ENCODE measurements at places on chromosomes 7 and 10. TPM values are rescaled to one million over a fixed set of nuclear protein-coding genes. Genes with fewer than 3 reads are reported as not detected.

Gene DHTKD1
- total RNA-seq, result 21.7 TPM

Gene SH2D4B
- total RNA-seq, result 1.4 TPM

Gene ZNF716
- total RNA-seq, result not detected

GRCh38 chr7:118087126-118087525, 96.8 kb upstream of the LSM8 start:
- DNase-seq, result no peak

DNA sequence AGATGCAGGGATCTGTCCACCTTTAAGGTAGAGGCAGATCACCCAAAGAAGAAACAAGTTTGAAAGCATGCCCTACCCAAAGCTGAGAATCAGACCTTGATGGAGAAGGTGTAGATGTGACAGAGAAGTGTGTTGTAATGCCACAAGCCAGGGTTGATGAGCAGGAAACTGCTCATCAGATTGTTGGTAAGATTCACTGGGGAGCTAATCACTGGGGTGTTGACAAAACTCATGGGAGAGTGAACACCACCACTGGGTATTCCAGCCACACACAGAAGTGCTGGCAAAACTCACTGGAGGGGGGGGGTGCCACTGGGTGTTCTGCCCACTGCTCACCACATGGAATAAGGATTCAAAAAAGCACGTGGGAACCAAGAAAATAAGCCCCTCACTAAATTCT, 95.2 kb downstream of the IQUB start:
- DNase-seq, result no peak

- DNase-seq, result no peak
Measured at GRCh38 chr10:79269443-79269842, 77.8 kb upstream of the PPIF start.

- DNase-seq, result no peak
Measured at GRCh38 chr7:135858851-135859250, 110.2 kb upstream of the FAM180A start.

DNA sequence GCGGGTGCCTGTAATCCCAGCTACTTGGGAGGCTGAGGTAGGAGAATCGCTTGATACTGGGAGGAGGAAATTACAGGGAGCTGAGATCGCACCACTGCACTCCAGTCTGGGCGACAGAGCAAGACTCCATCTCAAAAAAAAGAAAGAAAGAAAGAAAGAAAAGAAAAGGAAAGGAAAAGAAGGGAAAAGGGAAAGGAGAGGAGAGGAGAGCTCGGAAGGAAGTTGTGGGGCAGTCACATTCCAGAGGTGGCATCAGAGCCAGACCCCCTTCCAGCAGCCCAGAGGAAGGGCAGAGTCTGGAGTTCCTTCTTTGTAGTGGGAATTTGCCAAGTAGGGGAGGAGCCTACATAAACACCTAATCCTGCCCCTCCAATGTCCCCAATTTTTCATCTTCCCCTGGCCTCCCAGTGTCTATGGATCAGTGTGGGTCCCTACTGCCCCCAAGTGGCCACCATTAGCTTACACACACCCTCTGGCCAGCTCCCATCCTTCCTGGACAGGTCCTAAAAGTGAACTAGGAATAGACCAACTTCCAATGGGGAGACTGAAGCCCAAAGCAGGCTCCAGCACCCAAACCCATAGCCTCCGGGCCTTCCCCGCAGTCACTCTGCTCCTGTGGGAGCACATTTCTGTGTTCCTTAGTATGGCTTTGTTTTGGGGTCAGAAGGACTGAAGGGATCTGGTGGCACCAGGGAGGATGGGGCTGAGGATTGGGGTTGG, 39.6 kb upstream of the HSPB1 start:
- DNase-seq, result no peak

- no peak for DNase-seq
Measured at GRCh38 chr10:11898033-11898371, 74.8 kb downstream of the PROSER2 start.

- no peak for DNase-seq
Measured at GRCh38 chr7:36928311-36928710, 204.0 kb upstream of the AOAH start.
